ENCODE measurements at places on chromosomes 13 and 19. TPM values are rescaled to one million over a fixed set of nuclear protein-coding genes. Genes with fewer than 3 reads are reported as not detected.
A peak's percentile ranks its signal among the peaks of the same experiment; 100 is the strongest.

The SLC10A2 gene
- not detected for total RNA-seq

DNA sequence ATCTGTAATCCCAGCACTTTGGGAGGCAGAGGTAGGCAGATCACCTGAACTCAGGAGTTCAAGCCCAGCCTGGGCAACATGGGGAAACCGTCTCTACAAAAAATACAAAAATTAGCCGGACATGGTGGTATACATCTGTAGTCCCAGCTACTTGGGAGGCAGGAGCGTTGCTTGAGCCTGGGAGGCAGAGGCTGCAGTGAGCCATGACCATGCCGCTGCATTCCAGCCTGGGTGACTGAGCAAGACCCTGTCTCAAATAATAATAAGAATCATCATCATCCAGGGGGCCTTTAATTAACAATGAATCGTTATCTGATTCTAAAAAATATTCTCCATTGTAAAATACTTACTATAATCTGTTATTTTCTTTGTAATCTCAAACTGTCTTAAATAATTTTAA lies 283.4 kb downstream of the DACH1 start:
- H3K4me1 ChIP-seq: no peaks in the 10 kb centered on the region
- no peaks in the 10 kb centered on the region for H3K27me3 ChIP-seq
- H3K36me3 ChIP-seq: no peaks in the 10 kb centered on the region

- DNase-seq: no peak
- no peaks in the 10 kb centered on the region for H3K36me3 ChIP-seq
- H3K27ac ChIP-seq: no peak overlapping the region
- H3K4me1 ChIP-seq: no peaks in the 10 kb centered on the region
- H3K27me3 ChIP-seq: no peaks in the 10 kb centered on the region
- no peak overlapping the region for H3K4me3 ChIP-seq
These were observed 498.1 kb downstream of the KLF5 start for GRCh38 chr13:73556902-73557301.

- H3K27me3 ChIP-seq: peaks cover 3% of the 10 kb centered on the region
- H3K4me1 ChIP-seq: peaks cover 8% of the 10 kb centered on the region
- H3K4me3 ChIP-seq: peak overlapping the region; percentile 74
- H3K27ac ChIP-seq: peak overlapping the region; percentile 86
These were observed 4.2 kb upstream of the DAND5 start for GRCh38 chr19:12965017-12965811.

Measured in activated CD8-positive, alpha-beta memory T cell treated with anti-CD3 and anti-CD28 coated beads, Interleukin-2, amount 10 ng/mL, durations not matched to agents 7 days and 5 days (primary cell).